ENCODE measurements at places on chromosomes 2 and 18. TPM values are rescaled to one million over a fixed set of nuclear protein-coding genes. Genes with fewer than 3 reads are reported as not detected.

DNA sequence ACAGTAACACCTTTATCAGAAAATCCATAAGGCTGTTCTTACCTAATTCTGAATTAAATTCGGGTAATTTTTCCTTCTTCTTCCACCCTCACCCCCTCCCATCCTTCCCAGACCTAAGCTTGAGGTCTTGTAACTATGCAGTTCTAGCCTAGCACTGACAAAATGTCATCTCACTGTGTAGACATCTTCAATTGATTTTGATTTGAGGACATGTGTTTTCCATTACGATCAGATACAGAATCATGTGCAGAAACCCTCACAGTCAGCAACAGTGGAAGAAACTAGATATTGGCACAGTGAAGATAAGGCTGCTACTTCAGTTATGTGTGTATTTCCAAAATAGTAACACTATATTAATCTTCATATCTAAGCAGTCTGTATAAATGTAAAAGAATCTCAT is 244.6 kb downstream of the THSD7B start:
- no peak for DNase-seq

GRCh38 chr2:184847331-184847730 is 249.0 kb downstream of the ZNF804A start:
- DNase-seq: no peak

DNA sequence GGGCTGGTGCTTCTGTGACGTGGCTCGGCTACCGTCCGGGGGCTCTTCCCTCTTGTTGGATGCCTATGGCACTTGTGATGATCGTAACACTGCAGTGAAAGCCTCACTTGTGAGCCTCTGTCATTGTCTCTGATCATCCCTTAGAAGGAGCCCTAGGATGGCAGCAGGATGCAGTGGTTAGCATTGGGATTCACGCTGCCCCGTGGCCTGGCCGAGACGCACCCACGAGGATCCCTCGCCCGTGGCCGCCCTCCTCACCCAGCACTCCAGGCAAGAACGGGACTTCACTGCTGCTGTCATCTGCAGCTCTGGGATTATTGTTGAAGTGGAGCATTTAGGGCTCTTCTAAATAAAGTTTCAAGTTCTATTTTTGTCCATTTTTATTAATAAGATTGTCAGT is 46.8 kb upstream of the CTDP1 start:
- no peak for DNase-seq

- DNase-seq: no peak
Measured at GRCh38 chr2:221135699-221136098, 436.4 kb downstream of the EPHA4 start.

DNA sequence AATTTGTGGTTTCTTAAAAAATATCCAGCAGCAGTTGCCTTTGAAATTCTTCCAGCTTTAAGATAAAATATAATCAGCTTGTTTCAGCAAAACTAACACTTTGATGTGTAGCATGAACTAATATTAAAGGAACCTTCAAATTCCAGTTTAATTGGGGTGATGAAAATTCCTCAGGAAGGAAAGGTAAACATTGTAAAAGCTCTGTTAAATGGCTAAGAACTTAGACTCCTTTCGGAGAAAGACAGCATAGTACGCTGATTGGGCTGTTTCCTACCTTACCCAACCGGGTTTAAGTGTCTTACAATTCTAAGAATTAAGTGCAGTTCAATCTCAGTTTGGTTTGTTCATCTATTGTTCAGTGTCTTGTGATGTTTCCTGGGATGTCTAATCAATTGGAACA is 108.3 kb downstream of the CDH7 start:
- DNase-seq: no peak

- DNase-seq: no peak
Measured at GRCh38 chr2:21644266-21644665, 520.5 kb downstream of the TDRD15 start.

DNA sequence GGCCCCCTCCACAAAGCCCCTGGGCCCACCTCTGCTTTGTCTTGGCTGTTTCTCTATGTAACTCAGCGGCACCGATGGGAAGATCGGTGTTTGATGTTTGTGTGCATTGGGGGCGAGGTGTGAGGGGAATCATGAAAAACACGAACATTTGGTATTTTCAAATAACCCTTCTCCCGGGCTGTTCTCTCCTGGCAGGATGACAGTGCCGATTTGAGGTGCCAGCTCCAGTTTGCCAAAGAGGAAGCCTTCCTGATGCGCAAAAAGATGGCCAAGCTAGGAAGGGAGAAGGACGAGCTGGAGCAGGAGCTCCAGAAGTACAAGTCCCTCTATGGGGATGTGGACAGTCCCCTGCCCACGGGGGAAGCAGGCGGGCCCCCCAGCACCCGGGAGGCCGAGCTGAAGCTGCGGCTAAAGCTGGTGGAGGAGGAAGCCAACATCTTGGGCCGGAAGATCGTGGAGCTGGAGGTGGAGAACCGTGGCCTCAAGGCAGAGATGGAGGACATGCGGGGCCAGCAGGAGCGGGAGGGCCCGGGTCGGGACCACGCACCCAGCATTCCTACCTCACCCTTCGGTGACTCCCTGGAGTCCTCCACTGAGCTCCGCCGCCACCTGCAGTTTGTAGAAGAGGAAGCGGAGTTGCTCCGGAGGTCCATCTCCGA is 78.1 kb downstream of the MTCL1 start:
- DNase-seq: no peak

DNA sequence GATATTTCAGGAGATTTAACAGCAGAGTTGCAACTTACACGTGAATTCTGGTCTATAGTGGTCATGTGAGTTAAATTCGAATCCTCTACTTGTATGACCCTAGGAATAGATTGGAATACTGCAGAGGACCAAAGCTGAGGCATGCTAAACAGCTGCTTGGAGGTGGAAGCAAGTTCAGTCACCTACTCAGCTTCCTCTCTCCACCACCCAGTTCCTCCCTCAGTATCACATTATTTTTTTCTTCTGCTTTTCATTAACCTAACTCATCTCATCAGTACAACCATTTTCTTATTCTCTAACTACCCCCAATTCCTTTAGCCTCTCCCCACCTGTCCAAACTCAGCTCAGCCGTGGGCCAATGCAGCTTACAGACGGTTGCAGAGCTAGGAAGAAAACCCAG is 385.5 kb downstream of the SETBP1 start:
- no peak for DNase-seq

- DNase-seq: no peak
Measured at GRCh38 chr2:126828051-126828450, 70.6 kb upstream of the TEX51 start.

- no peak for DNase-seq
Measured at GRCh38 chr2:86223140-86223926, 24.1 kb downstream of the MRPL35 start.

DNA sequence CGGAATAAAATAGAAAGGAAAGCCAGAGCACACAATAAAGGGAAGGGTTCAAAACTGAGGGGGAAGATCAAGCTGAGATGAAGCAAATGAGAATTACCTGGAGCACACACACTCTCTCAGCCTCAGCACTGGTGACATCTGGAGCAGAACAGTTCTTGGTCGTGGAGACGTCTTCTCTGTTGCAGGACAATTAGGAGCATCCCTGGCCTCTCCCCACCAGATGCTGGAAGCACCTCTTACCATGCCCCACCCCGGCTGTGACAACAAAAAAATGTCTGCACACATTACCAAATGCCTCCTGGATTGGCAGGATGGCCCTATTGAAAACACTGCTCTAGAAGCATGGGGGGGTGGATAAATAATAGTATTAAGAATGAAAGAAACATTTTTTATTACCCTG is 43.6 kb upstream of the MAP3K20 start:
- DNase-seq: no peak

DNA sequence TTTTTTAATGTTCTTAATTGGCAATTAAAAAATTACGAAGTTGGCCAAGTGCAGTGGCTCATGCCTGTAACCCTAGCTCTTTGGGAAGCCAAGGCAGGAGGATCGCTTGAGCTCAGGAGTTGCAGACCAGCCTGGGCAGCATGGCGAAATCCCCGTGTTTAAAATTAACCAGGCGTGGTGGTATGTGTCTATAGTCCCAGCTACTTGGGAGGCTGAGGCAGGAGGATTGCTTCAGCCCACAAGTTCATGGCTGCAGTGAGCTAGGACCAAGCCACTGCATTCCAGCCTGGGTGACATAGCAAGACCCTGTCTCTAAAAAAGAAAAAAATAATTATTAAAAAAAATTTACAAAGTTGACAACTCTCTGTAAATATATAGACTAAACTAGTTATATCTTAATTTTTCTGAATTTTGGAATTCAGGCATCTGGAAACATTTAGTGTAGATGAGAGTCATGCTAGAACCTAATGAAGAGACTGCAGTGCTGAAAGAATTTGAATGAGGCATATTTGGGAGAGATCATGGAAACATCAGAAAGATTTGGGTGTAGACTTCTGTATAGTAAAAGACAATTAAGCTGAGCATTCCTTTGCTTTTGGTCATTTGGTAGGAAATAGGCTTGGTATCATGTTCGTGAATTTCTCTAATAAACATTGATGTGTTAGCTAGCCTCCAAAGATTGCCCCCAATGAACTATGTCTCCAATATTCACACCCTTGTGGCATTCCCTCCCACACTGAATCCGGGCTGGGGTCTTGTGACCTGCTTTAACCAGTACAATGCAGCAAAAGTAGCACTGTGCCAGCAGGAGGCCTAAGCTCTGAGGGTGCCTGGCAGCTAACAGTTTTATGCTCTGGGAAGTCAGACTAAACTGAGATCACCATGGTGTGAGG is 4.2 kb upstream of the ROCK1 start:
- no peak for DNase-seq

Gene DLGAP1
- total RNA-seq: 3.2 TPM

Gene AMER3
- total RNA-seq: not detected

Gene GNLY
- 3.2 TPM for total RNA-seq

Gene MARCO
- total RNA-seq: 5.6 TPM

Gene BOLL
- not detected for total RNA-seq

All from vagina (tissue), 2 donors.